ACHN (cell line): ENCODE measurements at places on chromosomes 5 and 9.

DNA sequence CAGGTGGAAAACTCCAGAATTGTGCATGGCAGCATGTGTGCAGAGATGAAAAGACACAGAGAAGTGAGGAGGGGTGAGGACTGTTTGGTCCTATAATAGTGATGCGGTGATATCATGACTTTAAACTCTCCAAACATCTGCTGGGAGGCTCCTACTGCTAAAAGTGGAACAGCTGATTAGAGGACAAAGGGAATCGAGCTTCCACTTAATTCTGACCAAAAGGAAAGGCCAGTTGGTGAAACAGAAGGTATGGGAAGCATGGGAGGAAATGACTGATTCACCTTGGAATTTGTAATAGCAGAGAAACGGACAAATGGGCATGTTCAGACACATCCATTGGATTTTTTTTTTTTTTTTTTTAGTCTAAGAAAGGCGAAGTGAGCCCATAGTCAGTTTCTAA lies 67.5 kb upstream of the MAMDC2 start:
- peak; percentile 74 for DNase-seq

DNA sequence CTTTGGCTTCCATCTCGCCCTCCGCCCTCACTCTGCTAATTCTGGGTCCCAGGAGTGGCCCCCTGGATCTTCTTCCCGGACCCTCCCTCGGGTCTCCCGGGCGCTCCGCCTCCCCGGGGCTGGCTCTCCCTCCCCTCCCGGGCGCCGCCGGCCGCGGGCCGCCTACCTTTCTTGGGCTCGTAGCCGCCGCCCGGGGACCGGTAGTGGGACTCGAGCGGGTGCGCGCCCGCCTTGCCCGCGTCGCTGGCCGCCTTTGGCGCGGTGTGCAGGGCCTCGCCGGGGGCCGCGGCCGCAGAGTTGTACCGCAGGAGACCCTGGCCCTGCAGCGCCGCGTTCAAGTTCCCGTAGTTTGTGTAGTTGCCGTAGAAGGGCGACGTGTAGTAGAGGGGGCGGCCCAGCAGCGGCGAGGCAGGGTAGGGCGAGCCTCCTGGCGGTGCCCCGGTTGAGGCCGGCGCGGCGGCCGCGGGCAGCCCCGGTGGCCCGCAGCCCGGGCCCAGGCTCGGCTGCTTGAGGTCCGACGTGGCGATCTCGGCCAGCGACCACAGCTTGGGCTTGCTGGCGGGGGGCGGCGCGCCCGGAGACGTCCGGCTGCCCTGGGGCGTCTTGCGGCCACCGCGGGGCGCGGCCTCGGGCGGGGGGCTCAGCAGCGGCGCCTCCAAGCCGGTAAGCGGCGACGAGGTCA lies 3.2 kb downstream of the IRX2 start:
- DNase-seq: no peak

DNA sequence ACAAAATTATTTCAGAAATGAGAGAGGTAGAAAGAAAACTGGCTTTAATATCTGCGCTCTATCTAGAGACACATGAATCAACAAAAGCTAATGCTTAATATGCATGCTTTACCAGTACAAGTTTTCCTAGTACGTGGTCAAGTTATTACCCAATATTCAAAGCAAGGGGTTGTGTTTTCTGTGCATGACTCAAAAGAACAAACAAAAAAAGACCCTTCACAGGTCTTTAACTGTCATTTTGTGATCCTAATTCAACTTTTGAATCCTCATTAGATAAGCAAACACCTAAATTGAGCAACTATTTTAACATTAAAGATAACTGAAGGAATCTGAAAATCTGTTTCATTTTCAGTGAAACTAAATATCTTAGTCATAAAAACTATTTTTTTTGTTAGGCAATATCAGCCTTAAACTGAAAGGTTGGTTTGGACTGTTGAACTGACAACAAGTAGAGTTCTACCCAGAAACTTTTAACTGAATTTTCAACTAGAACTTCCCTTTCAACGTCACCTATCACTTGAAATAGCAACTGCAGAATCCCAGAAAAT lies 12.5 kb downstream of the ST8SIA4 start:
- no peak for DNase-seq

- no peak for DNase-seq
Observed at GRCh38 chr9:84829997-84830696, 160.6 kb downstream of the NTRK2 start.

DNA sequence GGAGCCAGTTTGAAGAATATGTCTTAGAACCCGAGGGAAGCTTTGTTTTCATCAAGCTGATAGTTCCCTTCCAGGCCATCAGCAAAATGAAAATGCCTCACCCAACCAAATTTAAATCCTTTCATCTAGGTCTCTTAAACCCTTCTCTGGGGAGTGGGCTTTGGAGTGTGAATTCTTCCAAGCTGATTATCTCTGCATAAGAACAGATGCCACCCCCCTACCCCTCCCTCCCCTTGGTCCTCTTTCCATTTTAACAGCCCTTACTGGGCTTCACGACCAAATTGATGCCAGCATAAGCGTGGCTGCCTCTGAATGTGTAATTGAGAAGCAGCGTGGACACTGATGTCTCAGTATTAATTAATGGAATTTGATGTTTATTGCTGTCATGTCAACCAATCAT lies 509.7 kb upstream of the CLINT1 start:
- no peak for DNase-seq

GRCh38 chr5:55523293-55523692 lies 11.5 kb downstream of the PLPP1 start:
- DNase-seq: no peak

DNA sequence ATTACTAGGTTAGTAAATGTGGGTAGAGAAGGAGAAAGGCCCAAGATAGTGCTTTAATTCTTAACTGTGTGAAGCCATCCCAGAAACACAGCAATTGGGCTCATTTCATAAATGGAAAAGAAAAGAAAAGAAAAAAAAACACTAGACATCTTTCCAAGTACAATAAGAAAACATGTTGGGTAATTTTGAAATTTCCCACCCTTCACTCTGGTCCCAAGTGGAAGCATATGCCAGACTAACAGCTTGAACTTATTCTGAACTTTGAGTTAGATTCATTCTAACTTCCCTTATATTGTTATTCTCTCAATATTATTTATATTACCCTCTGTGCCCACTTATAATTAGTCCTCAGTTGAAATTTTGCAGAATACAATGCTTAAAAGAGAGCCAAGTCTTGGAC lies 113.4 kb upstream of the GHR start:
- no peak for DNase-seq

DNA sequence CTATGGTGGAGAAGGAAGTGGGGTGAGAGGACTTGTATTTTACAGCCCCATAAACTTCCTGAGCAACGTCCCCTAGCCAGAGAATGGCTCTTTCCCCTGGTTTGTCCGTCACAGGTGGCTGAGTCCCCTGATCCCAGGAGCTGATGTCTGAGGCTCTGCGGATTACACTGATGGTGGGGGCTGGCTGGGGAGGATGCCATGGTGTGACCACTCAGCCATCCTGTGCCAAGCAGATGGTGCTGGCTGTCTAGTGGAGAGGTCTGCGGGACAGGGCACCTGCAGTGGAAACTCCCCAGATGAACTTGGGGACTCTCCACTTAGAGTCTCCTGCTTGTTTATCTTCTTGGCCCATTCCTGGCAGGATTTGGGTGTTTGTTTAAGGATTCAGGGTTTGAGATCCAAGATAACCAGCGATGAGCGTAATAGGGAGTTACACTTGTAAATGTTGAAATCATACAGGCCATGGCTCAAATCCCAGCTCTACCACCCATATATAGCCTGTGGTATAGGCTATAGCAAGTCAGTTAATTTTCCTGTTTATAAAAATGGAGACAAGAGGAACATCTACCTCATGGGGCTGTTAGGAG lies 4.7 kb upstream of the PTGS1 start:
- DNase-seq: no peak

- no peak for DNase-seq
Observed at GRCh38 chr5:75460532-75460931, 50.9 kb downstream of the CERT1 start.

DNA sequence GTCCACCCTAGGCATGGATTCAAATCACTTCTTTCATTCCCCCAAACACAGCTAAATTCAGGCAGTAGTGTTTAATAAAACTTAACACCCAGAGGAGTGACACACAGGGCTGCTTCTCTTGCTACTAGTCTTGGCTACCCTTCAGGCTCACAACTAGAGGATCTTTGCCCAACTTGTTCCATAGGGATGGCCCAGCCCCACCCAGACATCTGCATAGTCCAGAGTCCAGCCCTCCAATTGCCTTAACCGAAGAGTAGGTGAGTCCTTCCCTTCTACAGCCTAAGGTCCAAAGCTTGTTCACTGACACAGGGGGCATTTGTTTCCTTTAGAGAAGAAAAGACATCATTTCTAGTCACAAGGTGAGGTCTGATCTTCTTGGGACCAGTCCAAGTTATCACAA lies 15.2 kb upstream of the RXFP3 start:
- DNase-seq: no peak

GRCh38 chr5:109483395-109483971 lies 73.7 kb upstream of the PJA2 start:
- no peak for DNase-seq

GRCh38 chr5:179536676-179537075 lies 13.7 kb upstream of the RUFY1 start:
- no peak for DNase-seq

GRCh38 chr9:131987232-131987631 lies 92.4 kb downstream of the MED27 start:
- no peak for DNase-seq

- DNase-seq: no peak
Observed at GRCh38 chr9:14993061-14993800, 83.0 kb upstream of the FREM1 start.

DNA sequence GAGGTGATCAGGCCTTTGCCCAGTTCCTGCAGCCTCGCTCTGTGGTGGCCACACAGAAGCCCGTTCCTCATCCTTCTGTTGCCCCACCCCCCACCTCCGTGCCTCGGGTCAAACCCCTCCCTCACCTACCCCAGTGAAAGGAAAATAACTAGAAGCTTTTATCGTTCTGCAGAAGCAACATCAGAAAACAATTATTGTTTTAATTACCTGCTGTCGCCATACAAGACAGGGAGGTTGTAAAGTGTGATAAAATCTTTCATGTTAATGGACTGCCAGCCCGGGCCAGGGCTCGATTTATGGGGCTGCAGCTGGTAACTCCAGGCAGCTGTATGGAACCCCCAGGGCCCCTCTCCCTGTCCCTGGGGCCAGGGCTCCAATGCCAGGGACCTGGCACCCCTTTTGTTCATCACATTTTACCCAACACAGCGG lies 20.6 kb downstream of the UNC5A start:
- DNase-seq: no peak

- DNase-seq: no peak
Observed at GRCh38 chr5:41508696-41509398, 1.6 kb downstream of the PLCXD3 start.

DNA sequence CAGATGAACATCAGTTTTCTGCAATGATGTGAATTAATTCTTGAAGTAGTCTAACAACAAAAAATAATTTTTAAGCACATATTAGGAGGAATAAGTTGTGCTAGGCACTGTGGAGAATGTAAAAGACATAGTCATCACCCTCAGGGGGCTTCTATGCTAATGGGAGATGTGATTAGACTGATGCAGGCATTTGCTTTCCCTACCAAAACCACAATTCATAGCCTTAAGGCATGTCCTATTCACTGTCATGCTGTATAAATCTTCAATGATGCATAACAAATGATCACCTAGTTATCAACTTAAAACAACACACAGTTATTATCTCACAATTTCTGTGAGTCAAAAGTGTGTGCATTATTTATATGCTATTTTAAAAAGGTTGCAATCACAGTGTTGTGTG lies 422.6 kb downstream of the MAN2A1 start:
- DNase-seq: no peak

DNA sequence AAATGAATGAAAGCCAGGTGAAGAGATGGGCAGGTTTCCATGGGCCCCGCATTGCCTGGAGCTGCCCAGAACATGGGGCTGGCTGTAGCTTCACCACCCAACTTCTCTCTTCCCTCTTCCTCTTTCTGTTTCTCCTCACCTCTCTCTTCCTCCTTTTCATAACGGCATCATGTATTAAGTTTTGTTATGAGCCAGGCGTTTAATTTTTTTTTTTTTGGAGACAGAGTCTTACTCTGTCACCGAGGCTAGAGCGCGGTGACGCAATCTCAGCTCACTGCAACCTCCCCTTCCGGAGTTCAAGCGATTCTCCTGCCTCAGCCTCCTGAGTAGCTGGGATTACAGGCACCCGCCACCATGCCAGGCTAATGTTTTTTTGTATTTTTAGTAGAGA lies 13.0 kb upstream of the SPINK4 start:
- no peak for DNase-seq

DNA sequence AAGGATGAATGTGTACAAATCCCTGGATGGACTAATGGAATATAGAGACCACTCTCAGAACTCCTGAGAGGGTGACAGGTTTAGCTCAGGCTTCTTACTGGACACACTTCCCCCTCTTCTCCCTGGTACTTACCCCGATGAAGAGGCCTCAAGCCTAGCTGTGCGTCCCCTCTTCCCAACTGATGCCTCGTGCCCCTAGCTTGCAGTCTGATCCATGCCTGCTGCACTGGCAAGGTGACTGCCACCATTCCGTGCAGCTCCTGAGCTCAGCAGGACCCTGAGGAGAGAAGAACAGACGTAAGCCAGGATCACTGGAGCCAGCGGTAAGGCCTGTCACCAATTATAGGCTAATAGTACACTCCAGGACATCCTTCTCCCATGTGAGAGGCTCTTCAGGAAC lies 5.5 kb upstream of the STOML2 start:
- DNase-seq: no peak

- DNase-seq: no peak
Observed at GRCh38 chr9:137602661-137603060, 2.8 kb upstream of the ARRDC1 start.

GRCh38 chr9:124478354-124478753 lies 28.1 kb downstream of the ADGRD2 start:
- no peak for DNase-seq

DNA sequence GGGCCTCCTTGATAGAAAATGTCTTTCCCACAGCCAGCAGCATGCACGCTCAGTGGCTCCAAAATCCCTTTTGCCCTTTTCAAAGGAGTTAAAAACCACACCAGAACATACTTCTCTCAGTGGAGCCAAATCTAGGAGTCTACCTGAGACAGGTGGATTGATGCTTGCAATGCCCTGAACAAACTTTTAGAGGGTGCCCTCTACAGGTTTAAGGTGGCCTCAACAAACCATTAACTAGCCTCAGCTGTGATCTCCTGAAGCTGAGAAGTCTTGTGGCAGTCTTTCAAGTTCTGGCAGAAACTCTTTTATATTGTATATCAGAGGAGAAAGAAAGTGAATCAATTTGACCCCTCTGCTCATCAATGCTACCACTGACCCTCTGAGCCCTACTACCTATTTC lies 125.4 kb downstream of the MED27 start:
- DNase-seq: peak; percentile 4

GRCh38 chr9:37443566-37443965 lies 21.1 kb downstream of the GRHPR start:
- DNase-seq: no peak

DNA sequence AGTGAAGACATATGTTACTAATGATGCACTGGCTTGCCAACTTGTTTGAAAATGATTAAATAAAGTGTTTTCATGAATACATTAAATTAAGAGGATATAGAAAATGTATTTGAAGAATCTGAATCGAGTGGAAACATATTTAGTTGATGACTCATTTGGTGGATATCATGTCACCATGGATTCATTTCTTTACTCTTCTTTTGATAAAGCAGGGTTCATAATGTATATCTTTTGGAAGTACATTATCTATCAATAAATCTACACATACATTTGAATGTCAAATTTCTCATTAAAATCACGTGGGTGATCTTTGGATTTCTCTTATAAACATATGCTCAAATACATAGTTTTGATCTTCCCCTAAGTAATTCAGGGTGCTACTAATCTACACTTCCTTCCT lies 1148.1 kb upstream of the ACO1 start:
- DNase-seq: no peak

- DNase-seq: no peak
Observed at GRCh38 chr9:98069551-98069950, 13.0 kb downstream of the NANS start.
